ENCODE measurements at places on chromosomes 6 and 20.

- peak; percentile 60 for DNase-seq
Observed at GRCh38 chr6:6713657-6714056, 125.1 kb downstream of the LY86 start.

GRCh38 chr20:60750909-60751308 lies 501.2 kb upstream of the CDH4 start:
- DNase-seq, result no peak

GRCh38 chr6:35451354-35452182 lies 570 bp upstream of the FANCE start:
- DNase-seq, result peak; percentile 25

GRCh38 chr6:14758421-14759081 lies 487.3 kb upstream of the JARID2 start:
- DNase-seq, result no peak

- DNase-seq, result no peak
Observed at GRCh38 chr20:51003753-51004152, 19.2 kb downstream of the KCNG1 start.

GRCh38 chr6:40953486-40953885 lies 85.5 kb downstream of the UNC5CL start:
- no peak for DNase-seq

- DNase-seq, result peak; percentile 51
Observed at GRCh38 chr20:59207742-59208357, 44.2 kb downstream of the ZNF831 start.

GRCh38 chr6:107132330-107132954 lies 17.1 kb upstream of the BEND3 start:
- DNase-seq, result peak; percentile 54

GRCh38 chr20:52361650-52362049 lies 170.1 kb upstream of the ZFP64 start:
- DNase-seq, result no peak

DNA sequence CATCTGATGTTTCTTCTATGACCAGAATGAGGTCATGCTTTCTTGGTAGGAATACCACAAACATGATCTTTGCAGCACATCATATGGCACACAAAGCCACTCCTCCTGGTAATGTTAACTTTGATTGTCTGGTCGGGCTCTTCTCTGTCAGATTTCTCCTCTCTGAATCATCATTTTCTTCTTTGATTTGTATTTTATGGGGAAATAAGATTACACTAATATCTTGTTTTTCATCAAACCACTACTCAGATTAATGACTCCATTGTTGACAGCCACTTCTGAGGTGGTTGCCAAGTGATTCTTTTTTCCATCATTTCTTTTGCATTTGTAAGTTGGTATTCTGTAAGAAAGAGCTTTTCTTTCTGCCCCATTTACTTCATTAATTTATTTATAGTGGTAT lies 29.5 kb downstream of the TRMT11 start:
- peak; percentile 20 for DNase-seq

DNA sequence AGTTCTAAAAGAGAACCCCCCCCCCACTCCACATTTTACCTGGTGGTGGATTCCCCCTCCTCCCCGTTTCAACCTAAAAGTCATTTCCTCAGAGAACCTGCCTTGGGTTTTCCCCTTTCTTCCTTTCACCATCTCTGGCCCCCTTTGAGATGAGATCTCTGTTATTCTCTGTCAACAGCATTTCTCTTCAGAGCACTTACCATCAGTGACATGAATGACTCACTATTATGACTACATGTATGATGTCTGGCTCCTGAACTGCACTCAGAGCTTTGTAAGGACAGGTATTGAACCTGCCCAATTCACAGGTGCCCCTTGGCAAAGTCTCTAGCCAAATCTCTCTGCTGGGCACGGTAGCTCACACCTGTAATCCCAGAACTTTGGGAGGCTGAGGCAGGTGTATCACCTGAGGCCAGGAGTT lies 61.4 kb upstream of the JARID2 start:
- peak; percentile 15 for DNase-seq

Measured in ELR (cell line).